Muscle of back (tissue), 13 donors: ENCODE measurements at places on chromosomes 1 and 21. TPM values are rescaled to one million over a fixed set of nuclear protein-coding genes. Genes with fewer than 3 reads are reported as not detected.

OLIG1 gene
- polyA plus RNA-seq, result 1.4 TPM

PEX19 gene
- 41.7 TPM for polyA plus RNA-seq

MEGF6 gene
- 9.4 TPM for polyA plus RNA-seq

FOXD3 gene
- 5.9 TPM for polyA plus RNA-seq

CR1L gene
- polyA plus RNA-seq, result not detected

ABCD3 gene
- polyA plus RNA-seq, result 29.6 TPM

CLCA4 gene
- polyA plus RNA-seq, result not detected

NT5C1A gene
- 4.5 TPM for polyA plus RNA-seq

HSD3B1 gene
- not detected for polyA plus RNA-seq

CDA gene
- 0.41 TPM for polyA plus RNA-seq

CASZ1 gene
- polyA plus RNA-seq, result 37.9 TPM

CRYAA gene
- not detected for polyA plus RNA-seq

EXOC8 gene
- polyA plus RNA-seq, result 7.7 TPM

ARL8A gene
- polyA plus RNA-seq, result 38.2 TPM

KCNA10 gene
- 1.1 TPM for polyA plus RNA-seq

CD2 gene
- 0.17 TPM for polyA plus RNA-seq

MRPS14 gene
- 23.9 TPM for polyA plus RNA-seq

LEFTY1 gene
- not detected for polyA plus RNA-seq

FAM3B gene
- 0.24 TPM for polyA plus RNA-seq
